Activated CD4-positive, alpha-beta T cell treated with anti-CD3 and anti-CD28 coated beads, Interleukin-2, amount 50 U/mL, for 16 hours (primary cell): ENCODE measurements at places on chromosomes 1 and 21.
A peak's percentile ranks its signal among the peaks of the same experiment; 100 is the strongest.

GRCh38 chr21:36003776-36004175, 56.5 kb downstream of the SETD4 start:
- DNase-seq: no peak

DNA sequence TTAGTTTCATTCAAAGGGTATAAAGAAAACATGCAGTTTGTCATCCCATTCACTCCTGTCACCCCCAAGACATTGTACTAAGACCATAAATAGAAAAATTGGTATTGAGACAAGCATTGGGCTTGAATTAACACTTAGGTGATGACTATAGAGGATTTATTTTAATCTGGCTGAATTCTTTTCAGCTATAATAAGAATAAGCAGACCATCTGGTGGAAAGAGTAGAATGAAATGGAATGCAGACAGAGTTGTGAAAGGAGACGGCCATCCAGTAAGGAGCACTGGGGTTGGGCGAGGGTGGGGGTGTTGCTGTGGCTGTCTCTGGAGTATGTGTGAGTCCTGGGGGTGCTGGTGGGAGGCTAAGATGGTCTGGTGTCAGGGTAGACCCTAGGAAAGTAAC, 125.0 kb upstream of the IVNS1ABP start:
- no peak for DNase-seq

DNA sequence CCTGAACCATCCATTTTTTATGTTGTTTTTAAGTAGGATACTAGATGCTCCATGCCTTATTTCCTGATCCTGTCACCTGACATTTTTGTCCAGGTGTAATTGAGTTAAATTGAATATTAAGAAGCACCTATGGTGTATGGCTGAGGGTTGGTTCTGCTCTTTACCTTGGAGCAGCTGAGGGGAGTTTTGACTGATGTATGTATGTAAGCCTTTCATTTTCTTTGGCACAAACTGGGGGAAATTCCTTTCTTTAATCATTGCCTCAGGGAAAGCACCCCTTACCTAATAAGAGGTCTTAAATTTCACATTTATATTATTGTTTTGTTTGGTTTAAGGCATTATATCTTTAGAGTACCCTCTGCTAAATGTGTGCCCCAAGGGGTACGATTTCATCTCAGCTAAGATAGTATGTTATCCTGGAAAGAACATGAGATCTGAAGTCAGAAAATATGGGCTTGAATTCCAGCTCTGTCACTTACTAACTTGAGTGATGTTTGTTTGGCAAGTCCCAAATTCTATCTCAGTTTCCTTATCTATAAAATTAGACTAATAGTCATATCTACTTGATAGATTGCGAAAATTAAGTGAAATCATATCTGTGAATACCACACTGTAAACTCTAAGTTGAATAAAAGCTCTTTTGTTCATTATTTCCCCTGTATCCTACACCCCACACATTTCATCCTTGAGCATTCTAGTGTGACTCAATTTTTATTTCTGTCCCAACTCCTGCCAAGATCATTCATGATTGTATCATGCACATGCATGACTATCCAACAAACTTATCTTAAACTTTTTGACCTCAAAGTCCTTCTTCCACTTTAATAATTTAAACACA, 57.7 kb upstream of the NUF2 start:
- DNase-seq: no peak

DNA sequence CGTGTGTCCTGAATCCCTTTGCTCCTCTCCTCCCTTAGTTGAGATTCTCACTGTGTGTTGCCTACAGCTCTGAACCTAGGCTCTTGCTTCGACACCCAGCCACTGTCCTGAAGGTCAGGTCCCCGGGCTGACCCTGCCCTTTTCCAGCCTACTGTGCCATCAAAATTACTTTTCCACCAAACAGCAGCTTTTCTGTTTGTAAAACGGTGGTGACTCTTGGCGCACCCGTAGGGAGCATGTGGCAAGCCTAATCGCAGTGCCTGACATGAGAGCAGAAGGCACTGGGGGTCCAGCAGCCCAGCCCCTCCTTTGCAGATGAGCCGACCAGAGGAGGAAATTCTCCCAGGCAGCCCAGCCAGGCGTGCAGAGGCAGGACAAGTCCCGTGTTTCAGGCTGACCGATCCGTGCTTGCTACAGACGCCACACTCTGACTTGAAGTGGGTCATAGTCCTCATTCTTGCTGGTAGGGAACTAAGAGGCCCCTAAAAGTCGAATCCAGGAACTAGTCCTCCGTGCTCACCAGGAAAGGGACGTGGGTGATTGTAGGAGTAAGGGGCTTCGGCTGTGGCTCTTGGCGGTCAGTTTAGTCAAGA, 6.8 kb downstream of the GPR137B start:
- no peak for DNase-seq

GRCh38 chr1:207424570-207425131, 29.5 kb upstream of the CR2 start:
- DNase-seq: no peak

- DNase-seq: no peak
These were observed 169.6 kb upstream of the LHX8 start for GRCh38 chr1:74964508-74965102.

- no peak for DNase-seq
These were observed 20.2 kb downstream of the PANK4 start for GRCh38 chr1:2506007-2506860.

DNA sequence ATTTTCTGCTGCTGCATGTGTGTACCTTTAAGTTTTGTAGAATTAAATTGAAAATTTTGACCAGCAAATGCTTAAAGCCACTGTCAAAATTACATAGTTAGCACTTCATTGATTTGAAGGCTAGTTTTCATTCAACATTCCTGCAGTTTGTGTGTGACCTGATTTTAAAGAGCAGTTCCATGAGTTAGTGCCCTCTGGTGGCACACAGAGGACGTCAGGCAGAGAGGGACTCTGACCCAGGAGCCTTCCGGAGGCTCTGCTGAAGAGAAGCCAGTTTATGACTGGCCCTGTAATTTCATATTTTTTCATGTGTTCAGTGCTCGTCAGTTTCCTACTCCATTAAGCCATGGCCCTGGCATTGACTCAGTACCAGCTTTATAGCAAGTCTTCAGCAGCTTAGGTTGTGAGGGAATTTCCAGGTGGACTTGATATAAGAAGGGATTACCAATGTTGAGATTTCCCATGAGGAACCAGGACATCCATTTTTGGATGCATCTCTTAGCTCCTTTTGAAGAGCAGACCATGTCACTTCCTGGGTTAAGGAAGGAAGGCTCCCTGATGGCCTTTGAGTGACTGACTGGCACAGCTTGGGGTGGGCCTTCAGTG, 104.7 kb downstream of the CAMTA1 start:
- DNase-seq: peak; percentile 39

DNA sequence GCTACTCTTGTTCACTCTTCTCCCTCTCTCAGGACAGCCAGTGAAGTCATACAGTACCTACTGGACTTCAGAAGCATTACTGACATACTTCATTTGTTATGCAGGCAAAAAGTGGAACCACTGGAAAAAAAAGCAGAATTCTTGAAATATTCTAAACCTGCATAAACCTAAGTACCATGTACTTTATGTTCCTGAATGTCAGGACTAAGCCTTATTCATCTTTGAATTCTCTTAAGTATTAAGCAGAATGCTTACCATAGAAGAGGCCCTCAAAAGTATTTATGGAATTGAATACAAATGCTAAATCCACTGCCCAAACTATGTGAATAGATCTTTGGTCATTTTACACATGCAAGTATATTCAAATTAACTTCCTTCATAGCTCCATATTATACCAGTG, 7.8 kb downstream of the PSMB2 start:
- DNase-seq: no peak

- no peak for DNase-seq
These were observed 26.8 kb upstream of the MAP1LC3C start for GRCh38 chr1:242025681-242026080.

DNA sequence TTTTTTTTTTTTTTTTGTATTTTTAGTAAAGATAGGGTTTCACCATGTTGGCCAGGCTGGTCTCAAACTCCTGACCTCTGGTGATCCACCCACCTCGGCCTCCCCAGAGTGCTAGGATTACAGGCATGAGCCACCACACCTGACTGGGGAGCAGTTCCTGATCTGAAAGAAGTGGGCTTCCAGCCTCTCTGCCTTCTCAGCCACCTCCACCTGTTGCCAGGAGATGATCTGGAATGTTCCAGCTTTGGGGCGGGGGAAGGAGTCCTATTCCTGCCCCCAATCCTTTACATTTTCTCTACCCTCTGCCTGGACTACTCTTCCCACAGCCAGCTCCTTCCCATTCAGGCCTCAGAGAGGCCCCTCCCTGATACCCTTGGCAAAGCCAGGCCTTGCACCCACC, 28.1 kb downstream of the RAP1GAP start:
- no peak for DNase-seq

- no peak for DNase-seq
These were observed 28.5 kb upstream of the TENT5C start for GRCh38 chr1:117577191-117577885.

GRCh38 chr1:85451236-85451830, 13.6 kb downstream of the DDAH1 start:
- no peak for DNase-seq

DNA sequence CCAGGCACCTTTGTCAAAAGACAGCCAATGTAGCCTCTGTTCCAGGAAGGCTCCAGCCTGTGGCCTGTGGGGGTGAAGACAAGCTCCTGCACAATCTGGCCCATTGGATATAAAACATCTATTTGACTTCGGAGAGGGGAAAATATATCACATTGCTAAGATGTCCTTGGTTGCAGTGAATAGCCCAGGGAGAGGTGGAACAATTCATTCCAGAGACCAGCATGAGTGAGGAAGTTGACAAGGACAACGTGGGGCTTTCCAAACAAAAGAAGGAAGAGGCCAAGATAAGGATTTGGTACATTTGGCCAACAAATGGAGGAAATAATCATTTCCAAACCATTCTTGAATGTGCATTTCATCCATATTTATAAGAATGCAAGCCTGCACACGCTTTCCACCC, 187.0 kb downstream of the ETS2 start:
- DNase-seq: no peak

GRCh38 chr1:65196926-65197325, 48.9 kb downstream of the AK4 start:
- DNase-seq: no peak

DNA sequence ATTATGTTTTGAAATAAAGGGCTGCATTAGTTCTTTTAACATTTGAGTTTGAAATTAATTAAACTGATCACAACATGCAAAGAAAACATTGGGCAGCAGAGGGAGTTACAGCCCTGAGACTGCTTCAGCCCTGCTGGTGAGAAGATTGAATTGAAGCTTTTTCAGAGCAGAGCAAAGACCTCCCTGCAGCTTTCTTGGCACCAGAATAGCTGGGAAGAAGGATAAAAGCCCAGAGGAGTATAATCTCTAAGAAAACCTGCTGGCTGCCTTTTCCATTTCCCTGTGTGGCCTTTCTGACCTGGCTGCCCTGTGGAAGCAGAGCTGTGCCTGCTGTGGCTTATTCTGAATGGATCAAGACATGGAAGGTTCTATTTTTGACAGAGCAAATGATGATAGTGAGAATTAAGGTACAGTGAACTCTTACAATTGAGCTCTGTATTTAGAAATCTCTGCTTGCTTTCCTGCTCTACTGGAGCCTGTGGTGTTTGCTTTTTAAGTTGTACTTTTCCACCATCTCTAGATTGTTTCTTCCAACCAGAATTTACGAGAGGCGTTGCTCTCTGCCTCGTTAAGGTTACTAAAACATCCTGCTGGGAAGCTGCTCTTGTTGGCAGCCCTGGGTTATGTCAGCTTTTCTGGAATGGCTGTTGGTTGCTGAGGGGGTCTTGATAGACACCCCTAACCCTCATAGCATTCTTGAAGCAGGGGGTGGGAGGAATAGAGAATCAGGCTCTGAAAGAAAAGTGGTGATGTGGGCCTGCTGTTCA, 9.9 kb downstream of the SNRPE start:
- peak; percentile 27 for DNase-seq

- DNase-seq: peak; percentile 79
These were observed 85.3 kb upstream of the GPR88 start for GRCh38 chr1:100452641-100453040.

DNA sequence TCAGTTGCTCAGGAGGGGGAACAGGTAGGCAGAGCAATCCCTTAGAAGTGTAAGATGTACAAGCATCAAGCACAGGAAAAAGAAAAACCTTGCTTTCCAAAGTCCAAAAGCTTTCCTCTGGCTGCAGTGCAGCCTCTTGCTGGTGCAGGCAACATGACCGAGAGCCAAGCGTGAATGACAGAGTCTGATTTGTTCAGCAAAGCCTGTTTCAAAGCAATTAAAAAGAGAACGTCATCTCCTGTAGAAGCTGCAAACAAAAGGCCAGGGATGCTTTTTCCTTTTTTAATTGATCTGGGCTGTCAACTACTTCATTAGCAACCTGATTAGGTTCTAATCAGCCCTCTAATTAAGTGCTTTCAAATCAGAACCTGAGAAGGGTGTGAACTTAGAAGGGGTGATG, 38.2 kb upstream of the PLA2G2C start:
- DNase-seq: no peak

- peak; percentile 34 for DNase-seq
These were observed 14.0 kb downstream of the HSF2BP start for GRCh38 chr21:43645136-43645891.

- no peak for DNase-seq
These were observed 38.3 kb downstream of the YY1AP1 start for GRCh38 chr1:155650231-155650757.

- DNase-seq: no peak
These were observed 15.9 kb downstream of the PDIK1L start for GRCh38 chr1:26127235-26128163.

- DNase-seq: no peak
These were observed 5.3 kb upstream of the C1orf115 start for GRCh38 chr1:220684890-220685289.

GRCh38 chr1:27864264-27864895, 8.0 kb upstream of the THEMIS2 start:
- peak; percentile 18 for DNase-seq
